Naive thymus-derived CD4-positive, alpha-beta T cell (primary cell): ENCODE measurements at places on chromosomes 4 and X.

GRCh38 chrX:50188859-50189600 lies 11.8 kb downstream of the AKAP4 start:
- DNase-seq: no peak

GRCh38 chr4:149277705-149278104 lies 537.9 kb downstream of the IQCM start:
- no peak for DNase-seq

- no peak for DNase-seq
Measured at GRCh38 chr4:136985683-136986082, 546.6 kb downstream of the PCDH18 start.

DNA sequence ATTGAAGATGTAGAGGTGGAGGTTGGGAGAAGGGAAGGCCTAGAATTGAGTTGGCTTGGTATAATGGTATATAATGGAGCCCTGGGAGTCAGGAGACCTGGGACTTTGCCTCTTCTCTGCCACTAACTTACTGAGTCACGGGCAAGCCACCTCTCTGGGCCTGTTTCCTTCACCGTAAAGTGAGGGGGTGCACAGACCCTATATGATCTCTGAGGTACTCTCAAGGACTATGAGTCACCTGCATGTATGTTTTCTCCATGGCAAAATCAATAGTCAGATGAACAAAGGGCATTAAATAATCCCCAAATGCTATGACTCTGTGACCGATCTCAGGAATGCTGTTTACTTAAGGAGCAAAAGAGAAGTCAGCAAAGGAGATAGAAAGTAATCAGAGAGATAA lies 5.1 kb downstream of the P2RY4 start:
- no peak for DNase-seq

GRCh38 chr4:70556856-70557255 lies 35.2 kb upstream of the AMBN start:
- no peak for DNase-seq

GRCh38 chr4:53490965-53491622 lies 100.2 kb downstream of the LNX1 start:
- no peak for DNase-seq

DNA sequence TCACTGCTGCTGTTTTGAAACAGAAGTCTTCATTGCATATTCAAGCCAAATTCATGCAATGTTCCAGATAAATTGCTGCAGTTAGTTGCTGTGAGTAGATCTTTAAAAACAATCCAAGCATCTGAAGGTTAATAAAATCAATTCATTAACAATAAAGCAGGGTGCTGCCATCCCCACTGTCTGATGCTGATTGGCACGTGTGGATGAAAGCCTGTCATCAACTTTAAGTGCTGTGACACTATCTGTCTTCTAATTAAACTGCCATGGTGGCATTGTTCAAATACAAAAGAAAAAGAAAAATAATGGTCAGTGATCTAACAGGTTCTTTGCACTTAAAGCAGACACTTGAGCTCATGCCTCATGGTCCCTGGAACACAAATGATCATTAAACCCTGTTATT lies 63.0 kb upstream of the MND1 start:
- no peak for DNase-seq

GRCh38 chr4:4866866-4867374 lies 7.5 kb downstream of the MSX1 start:
- no peak for DNase-seq

GRCh38 chr4:11624370-11624769 lies 195.7 kb upstream of the HS3ST1 start:
- DNase-seq: no peak

- peak; percentile 50 for DNase-seq
Measured at GRCh38 chr4:153809307-153809706, 20.4 kb upstream of the SFRP2 start.

GRCh38 chr4:153483432-153484418 lies 17.6 kb downstream of the TMEM131L start:
- no peak for DNase-seq

DNA sequence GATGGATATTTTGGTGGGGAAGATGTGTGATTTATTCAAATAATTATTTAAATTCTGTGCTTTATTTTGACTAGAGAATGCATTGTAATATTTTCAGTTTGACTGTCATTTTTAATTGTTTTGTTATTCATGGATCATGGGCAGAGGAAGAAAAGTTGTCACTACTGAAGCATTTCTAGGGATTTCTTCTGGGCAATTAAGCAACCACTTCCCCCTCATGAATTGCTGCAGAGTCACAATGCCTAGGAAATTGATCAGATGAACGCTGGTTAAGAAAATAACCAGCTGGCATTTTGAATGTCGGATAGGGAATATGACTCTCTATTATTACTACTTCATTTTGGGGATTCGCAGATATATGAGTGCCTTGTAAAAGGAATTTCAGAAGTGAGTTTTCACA lies 283.3 kb downstream of the IL15 start:
- no peak for DNase-seq

DNA sequence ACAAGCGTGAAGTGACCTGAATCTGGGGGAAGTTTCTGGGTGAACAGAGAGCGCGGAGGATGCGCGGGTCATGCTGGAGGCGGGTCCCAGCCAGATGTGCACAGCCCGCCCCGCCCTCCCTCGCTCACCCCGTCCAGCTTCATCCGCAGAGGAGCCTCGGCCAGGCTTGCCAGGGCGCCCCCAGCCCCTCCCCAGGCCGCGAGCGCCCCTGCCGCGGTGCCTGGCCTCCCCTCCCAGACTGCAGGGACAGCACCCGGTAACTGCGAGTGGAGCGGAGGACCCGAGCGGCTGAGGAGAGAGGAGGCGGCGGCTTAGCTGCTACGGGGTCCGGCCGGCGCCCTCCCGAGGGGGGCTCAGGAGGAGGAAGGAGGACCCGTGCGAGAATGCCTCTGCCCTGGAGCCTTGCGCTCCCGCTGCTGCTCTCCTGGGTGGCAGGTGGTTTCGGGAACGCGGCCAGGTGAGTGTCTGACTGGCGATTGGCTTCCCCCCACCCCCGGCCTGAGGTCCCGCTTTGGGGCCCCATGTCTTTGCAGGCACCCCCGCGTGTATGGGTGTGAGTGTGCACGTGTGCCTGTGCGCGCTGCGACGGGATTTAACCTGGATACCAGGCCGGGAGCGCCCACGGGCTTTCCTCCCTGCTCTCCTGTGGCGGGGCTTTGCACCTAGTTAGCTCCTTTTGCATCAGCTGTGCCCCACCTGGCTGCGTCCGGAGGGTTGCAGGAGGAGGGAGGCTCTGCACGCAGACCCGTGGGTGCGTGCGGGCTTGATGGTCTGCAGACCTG lies at the start of gene EGFL6:
TSS of gene EGFL6 (plus strand) at position 123 of the 782 bp plus-strand sequence. CDS start at position 384, 261 bp downstream.
- DNase-seq: no peak

DNA sequence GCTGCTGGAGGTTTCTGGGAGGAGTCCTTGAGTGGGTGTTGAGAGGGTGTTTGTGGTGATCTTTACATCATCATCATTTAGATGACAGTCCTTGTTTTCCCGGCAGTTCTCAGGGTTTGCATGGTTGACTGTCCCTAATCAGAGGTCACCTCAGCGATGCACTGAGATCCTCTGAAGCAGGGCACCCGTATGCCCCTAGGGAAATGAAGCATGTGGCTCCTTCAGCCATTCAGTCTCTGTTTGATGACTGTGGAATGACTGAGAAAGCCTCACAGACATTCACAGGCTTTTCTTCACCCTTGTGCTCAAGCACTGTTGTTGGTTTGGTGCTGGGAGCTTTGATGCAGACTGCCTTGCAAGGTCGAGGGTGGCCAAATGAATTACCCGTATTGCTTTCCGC lies 474.7 kb downstream of the SPRY1 start:
- DNase-seq: no peak

DNA sequence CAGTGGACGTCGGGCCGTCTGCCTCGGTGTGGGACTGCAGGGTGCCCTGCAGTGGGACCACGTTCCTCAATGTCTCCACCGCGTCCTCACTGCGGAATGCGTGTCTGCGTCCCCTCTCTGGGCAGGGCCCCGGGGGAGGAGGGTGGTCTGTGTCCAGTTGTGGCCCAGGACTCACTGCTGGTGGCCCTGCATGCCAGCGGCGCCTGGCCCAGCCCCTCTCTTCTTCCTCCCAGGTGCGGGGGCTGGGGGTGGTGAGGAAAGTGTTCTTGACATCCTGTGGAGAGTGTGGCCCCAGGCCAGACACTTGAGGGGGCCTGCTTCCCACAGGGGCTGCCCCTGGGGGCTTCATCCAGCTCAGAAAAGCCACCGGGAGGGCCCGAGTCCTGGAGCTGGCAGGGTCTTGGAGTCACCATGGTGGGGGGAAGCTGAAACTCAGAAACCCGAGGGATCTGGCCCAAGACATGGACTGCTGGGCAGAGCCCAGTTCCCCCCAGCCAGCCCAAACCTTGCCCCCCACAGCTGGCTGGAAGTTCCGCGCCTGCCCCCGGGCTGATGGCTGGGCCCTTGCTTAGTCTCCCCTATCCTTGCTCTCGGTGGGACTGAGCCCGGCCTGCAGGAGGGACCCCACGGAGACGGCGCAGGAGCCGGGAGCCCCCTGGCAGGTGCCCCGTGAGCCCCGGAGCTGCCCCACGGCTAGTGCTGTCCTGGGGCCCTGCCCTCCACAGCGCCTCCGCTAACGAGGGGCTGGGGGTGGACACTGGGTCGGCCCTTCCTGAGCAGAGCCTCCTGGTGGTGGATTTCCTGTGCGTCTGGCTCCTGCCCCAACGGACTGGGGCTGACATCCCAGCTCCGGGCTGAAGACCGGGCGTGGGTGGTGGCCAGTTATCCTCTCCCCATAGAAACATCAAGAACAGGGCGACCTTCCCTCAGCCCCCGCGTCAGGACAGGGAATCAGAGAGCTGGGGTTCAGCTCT lies 2.9 kb downstream of the DOK7 start:
- DNase-seq: no peak

GRCh38 chr4:21184788-21185187 lies 484.5 kb downstream of the PACRGL start:
- DNase-seq: no peak
